ENCODE measurements at places on chromosomes 1 and 21.

- DNase-seq, result no peak
These were observed 25.5 kb downstream of the IFNGR2 start for GRCh38 chr21:33428669-33429068.

- DNase-seq, result no peak
These were observed 490.5 kb upstream of the ADGRL2 start for GRCh38 chr1:81310250-81310649.

DNA sequence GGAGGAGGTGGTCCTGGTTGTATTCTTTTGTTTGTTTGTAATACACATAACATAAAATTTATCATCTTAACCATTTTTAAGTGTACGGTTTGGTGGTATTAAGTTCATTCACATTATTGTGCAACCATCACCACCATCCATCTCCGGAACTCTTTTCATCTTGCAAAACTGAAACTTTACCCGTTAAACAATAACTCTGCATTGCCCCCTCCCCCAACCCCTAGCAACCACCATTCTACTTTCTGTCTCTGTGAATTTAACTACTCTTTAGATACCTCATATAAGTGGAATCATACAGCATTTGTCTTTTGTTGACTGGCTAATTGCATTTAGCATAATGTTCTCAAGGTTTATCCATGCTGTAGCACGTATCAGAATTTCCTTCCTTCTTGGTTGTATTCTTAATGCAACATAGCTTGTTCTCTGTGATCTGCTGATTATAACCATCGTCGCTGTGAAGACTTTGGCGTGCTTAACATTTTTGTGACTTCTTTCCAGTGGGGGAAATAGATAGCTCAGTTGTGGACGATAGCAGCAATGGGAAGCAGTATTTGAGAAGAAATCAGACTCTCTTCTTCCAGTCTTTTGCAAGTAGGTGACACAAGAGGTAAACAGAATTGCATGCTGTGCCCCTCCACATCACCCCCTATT is 117.5 kb upstream of the HOOK1 start:
- DNase-seq, result peak; percentile 60

DNA sequence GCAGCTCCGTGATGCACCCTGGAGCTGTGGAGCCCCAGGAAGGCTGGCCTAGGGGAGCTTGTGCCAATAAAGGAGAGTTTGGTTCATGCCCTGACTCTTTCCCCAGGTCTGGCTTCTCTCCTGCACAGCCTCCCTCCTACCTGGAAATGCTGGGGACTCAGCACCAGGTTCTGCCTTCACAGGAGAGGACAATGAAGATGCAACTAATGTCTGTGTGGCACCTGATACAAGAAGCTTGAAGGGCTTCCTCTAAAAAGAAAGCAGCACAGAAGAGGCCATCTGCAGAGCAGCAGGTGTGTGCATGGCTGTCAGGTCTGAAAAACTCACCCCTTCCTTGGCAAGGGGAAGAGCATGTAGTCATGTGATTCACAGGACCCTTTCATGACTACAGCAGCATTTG is 43.7 kb upstream of the SLC44A3 start:
- DNase-seq, result no peak

GRCh38 chr1:87926131-87926830 is 597.6 kb downstream of the LMO4 start:
- no peak for DNase-seq

DNA sequence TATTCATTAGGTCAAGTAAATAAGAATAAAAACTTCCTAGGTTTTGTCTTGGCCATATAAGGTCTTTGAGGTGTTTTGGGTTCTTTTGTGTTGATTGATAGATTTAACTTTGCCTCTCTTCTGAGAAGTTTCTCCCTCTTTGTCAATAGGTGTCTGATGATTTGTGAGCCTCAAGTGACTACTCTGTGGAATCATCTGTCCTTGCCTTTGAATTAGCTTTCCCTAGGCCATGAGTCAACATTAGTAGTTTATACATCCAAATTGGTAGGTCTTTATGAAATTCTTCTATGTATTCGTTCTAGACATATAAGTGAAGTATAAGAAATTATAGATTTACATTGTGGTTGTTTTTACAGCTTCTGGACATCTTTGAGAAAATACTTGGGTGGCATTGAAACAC is 864.4 kb downstream of the USP25 start:
- no peak for DNase-seq

- no peak for DNase-seq
These were observed 8.4 kb downstream of the SMIM1 start for GRCh38 chr1:3780901-3781300.

- no peak for DNase-seq
These were observed 5.1 kb downstream of the FCRL2 start for GRCh38 chr1:157771661-157772425.

GRCh38 chr1:1914971-1915692 is at the start of gene CALML6:
TSS of gene CALML6 (plus strand) at chr1:1915260. CDS start at chr1:1915281, 21 bp downstream.
- DNase-seq, result no peak

GRCh38 chr1:214010197-214010573 is 22.4 kb downstream of the PROX1 start:
- no peak for DNase-seq

DNA sequence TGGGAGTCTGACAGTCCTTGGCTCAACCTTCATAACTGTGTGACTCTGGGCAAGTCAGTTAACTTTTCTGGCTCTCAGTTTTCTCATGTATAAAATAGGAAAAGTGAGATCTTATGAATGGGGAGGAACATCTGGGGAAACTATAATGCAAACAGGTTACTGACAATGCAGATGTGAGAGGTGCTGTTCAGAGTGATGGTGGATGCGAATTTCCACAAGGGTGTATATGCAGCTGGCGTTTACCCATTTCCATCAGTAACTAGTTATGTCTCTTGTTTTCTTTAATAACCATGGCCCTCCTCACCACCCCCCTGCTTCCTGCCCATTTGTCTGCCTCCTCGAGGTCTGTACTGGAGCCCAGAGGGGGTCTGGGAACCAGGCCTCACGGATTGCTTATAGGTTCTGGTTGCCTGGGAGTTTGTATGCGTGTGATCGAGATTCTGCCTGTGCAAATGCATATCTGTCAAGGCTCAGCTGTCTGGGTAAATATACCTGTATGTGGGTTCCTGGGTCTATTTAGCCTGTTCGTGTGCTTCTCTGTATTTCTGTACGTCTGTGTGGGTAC is 44.4 kb downstream of the AHDC1 start:
- DNase-seq, result no peak

- no peak for DNase-seq
These were observed 29.2 kb downstream of the HSPA13 start for GRCh38 chr21:14353726-14354125.

GRCh38 chr21:39483917-39484316 is 32.1 kb downstream of the SH3BGR start:
- no peak for DNase-seq

- no peak for DNase-seq
These were observed 836.5 kb upstream of the CXADR start for GRCh38 chr21:16676391-16676790.

GRCh38 chr1:192969091-192969490 is 90.1 kb downstream of the UCHL5 start:
- no peak for DNase-seq

DNA sequence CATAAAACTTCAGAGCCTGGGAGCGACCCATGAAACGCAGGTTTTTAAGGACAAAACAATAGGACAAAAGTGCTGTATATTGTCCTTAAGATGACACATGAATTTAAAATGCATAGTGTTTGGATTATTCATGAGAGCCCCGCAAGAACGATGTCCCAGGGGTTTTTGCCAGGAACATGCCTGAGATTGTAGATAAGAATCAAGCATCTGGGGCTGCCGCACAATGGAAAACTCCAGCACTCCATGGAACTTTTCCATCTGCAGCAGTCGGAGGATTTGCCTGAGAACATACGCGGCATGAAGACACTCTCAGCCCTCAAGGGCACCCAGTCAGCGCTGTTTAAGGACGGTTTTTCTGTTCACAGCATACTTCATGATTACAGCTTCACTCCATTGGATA is 5.3 kb upstream of the ERG start:
- DNase-seq, result no peak

GRCh38 chr1:201511941-201512539 is 5.1 kb upstream of the CSRP1 start:
- no peak for DNase-seq

DNA sequence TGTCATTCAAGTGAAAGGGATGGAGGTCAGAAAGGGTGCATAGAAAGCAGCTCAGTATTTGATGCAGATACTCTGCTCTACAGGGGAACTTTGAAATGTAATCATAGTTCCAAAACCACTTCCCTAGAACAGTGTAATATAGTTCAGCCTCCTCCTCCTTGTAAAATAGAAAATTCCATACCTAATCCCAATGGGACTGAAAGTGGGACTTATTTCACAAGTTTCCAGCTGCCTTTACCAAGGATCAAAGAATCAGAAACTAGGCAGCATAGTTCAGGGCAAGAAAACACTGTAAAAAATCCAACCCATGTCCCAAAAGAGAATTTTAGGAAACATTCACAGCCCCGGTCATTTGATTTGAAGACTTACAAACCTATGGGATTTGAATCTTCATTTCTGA is 8.1 kb upstream of the TMCO2 start:
- DNase-seq, result no peak

DNA sequence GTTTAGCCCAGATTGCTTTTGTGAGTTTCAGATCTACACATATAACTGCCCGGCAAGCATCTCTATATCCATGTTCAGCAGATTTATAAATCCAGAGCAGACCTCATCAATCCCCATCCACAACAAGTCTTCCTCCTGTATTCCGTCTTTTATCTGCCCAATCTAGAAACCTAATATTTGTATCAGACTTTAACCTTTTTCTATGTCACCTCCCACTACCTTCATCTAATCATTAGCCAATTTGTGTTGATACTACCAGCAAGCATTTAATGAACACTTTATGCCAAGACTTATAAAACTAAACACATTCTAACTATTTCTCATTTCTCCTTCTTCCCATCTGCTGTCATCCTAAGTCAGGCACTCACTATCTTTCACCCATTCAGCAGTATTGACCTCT is 135.5 kb downstream of the PBX1 start:
- no peak for DNase-seq

DNA sequence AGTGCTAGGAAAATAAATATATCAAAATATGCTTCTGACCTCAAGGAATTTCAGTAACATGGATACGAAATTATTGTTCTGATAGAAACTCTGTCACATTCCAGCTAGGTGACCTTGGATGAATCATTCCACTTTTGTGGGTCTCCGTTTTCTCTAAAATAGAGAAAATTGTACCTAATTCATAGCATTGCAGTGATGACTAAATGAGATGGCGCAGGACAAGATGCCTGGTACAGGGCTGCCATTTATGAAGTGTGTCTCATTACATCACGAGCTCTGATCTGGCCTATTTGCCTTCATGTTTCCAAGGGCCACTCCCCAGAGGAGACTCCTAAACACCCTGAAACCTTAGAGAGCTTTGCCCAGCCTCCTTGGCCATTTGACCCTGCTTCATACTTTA is 480.0 kb upstream of the USP24 start:
- DNase-seq, result no peak

DNA sequence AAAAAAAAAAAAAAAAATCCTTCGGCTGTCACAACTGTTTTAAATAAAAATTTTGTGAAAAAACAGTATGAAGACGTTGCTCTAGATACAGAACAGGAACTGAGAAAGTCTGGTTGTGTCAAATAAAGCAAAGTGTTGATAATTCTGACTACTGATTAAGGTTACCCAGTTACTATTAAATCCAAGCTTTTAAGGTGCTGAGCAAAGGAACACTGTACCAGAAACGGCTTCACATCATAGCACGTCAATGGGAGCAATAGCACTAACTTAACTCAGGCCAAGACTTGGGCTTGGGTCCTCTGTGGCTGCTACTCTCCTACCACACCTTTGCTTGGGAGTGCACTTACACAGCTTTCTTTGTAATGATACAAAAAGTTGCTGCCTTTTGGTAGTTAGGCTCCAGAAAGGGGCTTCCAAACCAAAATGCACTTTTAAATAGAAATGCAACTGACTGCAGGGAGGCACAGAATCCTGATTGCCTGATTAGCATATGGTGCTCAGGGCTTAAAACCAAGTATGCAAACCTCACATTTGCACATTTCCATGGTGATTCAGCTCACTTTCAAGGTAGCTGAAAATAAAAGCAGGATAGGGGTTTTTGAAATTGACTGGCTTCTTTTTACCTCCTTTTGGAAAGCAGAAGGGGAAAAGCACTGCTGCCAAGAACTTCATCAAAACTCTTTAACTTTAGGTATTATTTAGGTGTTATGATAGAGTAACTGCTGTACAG is 6.3 kb downstream of the MCL1 start:
- no peak for DNase-seq

GRCh38 chr1:167860231-167860923 is 53.6 kb downstream of the ADCY10 start:
- DNase-seq, result no peak

- DNase-seq, result no peak
These were observed 210.8 kb upstream of the CACYBP start for GRCh38 chr1:174788981-174789380.

GRCh38 chr21:42147386-42148020 is 71.4 kb upstream of the ABCG1 start:
- DNase-seq, result no peak

DNA sequence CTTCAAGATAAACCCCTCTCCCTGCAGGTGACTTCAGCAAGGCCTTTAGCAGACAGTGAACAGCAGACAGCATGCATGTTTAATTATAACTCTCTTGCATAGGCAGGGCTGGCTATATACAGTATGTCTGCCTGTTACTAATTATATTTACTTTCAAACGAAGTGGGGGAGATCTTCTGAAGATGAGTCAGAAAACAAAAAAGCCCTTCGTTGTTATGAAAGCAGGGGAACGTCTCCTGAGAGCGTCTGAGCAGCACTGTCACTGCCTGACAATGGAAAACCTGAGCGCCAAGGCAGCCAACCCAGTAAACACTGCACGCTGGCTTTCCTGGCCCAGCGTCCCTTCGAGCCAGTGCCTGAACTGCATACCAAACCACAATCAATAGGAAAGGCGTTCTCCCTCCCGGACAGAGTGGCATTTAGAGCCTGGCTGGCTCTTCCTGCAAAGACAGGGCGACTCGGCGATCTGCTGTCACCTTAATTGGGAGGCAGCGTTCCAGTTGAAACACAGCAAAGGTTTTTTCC is 54.1 kb downstream of the TOMM20 start:
- DNase-seq, result peak; percentile 74

- DNase-seq, result peak; percentile 82
These were observed 2.8 kb downstream of the RGS16 start for GRCh38 chr1:182601416-182601786.

GRCh38 chr1:209787551-209787950 is 3.2 kb upstream of the C1orf74 start:
- no peak for DNase-seq

GRCh38 chr1:15262706-15263105 is 15.7 kb downstream of the FHAD1 start:
- no peak for DNase-seq

DNA sequence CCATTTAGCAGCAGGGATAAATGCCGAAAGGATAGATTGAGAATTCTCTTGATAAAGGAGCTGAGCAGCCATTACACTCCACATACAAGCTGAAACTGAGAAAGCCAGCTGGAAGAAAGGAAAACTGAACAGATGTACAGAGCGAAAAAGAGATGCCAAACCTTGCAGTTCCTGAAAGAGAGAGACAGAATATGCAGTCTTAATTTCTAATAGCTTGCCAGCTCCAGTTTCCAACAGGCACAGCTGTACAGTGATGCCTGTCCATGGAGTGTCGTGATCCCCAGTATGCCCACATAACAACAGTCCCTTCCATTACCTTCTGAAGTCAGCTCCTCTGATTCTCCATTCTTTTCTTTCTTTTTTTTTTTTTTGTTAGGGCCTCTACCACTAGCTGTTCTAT is 22.7 kb downstream of the ABL2 start:
- DNase-seq, result no peak

- peak; percentile 15 for DNase-seq
These were observed 5.5 kb downstream of the RCAN1 start for GRCh38 chr21:34609244-34609932.

GRCh38 chr1:6775261-6776043 is 9.8 kb upstream of the CAMTA1 start:
- DNase-seq, result no peak
